ENCODE measurements at places on chromosomes 12 and 14.

- no peak for DNase-seq
Measured at GRCh38 chr14:70704960-70705359, 63.2 kb downstream of the TTC9 start.

DNA sequence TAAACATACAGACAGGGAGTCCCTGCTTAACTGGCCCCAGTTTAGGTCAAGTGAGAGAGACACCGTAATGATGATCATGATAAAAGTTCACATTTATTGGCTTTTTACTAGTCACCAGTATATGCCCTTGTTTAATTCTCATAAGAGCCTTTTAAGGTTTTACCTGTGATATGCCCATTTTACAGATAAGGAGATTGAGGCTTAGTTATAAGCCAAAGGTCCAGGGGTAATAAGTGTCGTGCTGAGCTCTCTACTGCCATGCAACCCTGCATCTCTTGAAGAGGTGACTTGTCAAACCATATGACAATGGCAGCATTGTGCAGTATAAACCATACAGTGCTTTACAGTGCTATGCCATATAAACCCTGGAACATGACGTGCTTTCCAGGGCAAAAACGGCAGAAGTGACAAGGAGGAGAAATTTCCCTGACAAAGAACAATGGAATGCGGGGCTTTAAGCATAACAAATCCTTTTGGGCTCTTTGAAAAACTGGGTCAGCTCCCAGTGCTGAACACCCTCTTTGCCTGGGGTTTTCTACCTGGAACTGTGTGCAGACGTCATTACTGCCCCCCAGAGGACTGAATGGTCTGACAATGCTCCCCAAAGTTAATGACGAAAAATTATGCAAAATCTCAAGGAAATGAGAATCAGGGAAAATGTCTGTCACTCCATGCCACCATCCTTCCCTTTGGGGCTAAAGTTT lies 59.7 kb upstream of the C14orf132 start:
- DNase-seq = no peak

- no peak for DNase-seq
Measured at GRCh38 chr12:9911708-9912107, 20.5 kb downstream of the CLEC2A start.

DNA sequence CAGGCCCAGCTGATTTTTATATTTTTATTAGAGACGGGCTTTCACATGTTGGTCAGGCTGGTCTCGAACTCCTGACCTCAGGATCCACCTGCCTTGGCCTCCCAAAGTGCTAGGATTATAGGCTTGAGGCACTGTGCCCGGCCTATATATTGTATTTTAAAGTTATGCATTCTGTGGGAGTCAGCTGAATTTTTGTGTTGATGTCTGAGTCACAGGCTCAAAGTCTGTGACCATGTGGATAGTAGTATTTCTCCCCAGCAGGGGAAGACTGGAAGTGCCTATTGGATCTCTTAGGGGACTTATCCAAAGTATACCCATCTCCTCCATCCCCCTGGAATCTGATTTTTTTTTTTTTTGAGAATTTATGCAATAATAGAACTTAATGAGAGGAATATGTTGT lies 43.8 kb upstream of the ATF1 start:
- no peak for DNase-seq

DNA sequence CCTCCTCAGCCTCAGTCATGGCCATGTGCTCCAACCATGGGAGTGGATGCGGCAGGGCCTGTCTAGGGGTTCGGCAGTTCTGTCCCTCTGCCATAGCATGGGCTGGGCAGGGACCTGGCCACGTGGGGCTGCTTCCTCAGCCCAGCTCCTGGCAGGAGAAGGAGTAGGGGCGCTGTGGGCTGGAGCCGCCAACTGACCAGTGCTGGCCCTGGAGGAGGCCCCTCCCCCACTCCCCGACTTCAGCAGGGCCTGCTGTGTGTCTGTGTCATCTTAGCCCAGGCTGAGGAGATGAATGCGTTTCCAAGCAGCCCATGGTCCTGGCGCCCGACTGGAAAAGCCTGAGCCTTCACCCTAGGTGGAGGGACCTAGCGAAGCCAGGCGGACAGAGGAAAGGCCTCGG lies 2.7 kb upstream of the PACS2 start:
- no peak for DNase-seq

DNA sequence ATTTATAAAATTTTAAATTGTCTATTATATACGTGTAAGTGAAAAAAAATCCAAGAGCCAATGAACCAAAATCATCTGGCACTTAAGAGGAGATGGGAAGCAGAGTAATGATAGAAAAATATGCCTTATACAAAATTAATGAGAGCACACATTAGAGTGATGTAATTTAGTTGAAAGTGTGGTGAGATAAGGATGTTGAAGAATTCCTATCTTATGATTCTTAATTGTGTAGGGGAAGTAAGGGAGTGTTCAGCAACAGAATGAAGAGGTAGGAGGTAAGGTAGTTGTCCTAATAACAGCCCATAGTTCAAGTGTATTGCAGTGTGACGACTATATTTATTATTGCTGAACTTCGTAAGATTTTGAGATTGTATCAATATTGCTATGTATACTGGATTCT lies 843.4 kb upstream of the FLRT2 start:
- no peak for DNase-seq

DNA sequence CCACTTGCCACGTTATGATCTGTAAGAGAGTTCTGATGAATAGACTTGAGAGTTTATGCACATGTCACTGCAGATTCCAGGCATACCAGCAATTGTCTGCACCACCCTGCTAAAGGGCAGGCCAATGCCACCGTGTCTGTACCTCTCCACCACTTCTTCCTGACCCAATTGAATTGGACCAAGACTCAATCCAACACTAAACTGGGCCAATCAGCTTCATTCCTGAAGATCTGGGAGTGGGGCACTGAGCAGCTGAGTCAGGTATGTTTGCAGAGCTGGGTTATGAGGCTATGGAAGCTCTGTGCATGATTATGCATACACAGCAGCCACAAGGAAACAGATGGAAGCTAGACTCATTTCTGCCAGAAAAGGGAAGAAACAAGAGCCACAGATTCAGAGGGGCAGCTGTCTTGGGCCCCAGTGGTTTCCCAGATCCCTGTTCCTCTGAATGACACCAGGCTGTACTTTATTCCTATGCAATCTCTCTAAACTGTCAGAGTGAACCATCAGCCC lies 28.0 kb downstream of the DAO start:
- DNase-seq = peak; percentile 90

GRCh38 chr14:69092840-69093422 lies 60.0 kb downstream of the DCAF5 start:
- DNase-seq = no peak

GRCh38 chr12:12357719-12358461 lies 1.0 kb downstream of the BORCS5 start:
- DNase-seq = no peak

- DNase-seq = no peak
Measured at GRCh38 chr14:72577521-72577920, 316.4 kb downstream of the DPF3 start.

DNA sequence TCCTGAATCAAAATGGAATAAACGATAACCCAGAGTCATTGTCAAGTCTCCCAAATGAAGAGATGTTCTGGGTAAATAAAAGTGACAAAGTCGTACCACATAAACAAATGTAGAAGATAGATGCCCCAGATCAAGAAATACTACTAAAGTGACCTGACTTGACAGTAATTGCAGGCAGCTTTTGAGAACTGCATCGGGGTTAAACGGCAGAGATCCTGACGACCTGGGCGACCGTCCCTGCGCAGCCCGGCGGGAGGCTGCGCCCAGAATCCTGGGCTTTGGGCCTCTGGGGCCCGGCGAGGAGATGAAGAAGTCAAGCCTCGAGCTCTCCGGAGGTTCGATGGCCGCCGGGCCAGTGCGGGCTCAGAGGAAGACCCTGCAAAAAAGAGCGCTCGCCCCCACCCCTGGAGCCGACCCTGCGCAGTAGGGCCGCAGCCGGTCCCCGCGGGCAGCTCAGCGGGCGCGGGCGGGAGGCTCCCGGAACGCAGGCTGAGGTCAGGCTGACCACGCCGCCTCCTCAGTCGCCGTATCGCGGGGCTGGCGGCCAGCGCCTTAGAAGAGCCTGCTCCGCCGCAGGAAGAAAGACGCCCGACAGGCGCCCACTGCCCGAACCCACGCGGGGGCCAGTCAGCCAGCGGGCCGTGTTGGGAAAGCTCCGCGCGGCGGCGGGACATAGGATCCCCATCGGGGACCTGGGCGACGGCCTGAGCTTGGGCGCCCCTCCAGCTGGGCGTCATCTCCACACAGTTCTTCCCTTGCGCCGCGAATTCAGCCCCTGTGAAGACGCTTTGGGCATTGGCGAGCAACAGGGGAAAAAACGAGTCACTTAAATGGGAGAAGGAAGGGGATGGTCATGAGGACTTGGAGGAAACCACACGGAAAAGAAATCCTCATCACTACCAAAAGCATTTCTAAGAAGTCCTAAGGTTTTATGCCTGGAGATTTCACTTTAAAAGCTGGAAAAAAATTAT lies 16.0 kb downstream of the NKX2-1 start:
- no peak for DNase-seq

- no peak for DNase-seq
Measured at GRCh38 chr14:33733721-33734120, 217.2 kb downstream of the EGLN3 start.

DNA sequence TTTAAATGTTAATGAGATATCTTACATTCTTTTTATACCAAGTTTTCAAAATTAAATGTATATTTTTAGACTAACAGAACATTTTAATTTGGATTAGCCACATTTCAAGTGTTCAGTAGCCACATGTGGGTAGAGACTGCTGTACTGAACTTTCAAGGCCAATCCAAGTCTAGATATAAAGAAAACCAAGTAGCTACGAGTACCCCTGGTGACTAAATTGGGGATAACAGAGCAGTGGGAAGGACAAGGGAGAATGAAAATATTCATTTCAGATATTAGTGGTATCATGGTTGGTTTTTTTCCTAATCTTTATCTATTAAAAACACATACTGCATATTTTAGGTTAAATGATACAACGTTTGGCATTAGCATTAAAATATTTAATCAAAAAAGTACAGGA lies 69.4 kb upstream of the RHOJ start:
- no peak for DNase-seq

DNA sequence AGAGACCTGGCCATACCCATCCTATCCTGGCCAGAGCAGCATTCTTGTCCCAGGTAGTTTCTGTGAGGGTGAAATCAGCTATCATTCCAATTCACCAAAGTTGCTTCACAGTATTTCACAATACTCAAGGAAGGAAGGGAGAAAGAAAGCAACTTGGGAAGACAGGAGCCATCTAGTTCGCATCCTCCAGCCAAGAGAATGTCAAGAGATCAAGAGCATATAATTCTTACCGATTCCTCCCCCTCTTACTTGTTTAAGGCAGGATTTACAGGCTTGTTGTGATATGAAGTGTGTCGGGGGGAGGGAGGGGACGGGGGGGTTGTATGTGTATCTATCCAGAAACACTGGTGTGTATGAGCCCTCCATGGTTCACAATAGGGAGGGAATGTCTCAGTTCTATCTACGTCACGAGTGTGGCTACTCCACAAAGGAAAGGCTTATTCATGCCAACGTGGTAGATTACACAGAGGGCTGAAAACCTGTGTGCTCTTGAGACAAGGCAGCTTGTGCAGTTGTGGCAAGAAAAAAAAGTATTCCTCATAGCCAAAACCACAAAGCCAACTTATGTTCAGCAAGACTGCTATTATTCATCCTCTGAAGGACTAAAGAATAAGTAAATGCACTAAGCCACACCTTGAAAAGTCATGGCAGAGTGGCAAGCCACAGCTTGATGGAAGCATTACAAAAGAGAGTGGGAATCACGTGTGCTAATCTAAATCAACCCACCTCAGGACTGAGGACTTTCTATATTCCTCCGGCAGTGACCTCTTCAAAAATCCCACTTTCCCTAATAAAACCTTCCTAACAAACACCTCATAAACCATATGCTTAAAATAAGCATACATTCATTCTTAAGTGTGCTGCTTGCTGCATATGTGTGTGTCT lies 35.0 kb downstream of the CORO1C start:
- no peak for DNase-seq

GRCh38 chr14:33210311-33210710 lies 271.6 kb downstream of the NPAS3 start:
- peak; percentile 7 for DNase-seq

DNA sequence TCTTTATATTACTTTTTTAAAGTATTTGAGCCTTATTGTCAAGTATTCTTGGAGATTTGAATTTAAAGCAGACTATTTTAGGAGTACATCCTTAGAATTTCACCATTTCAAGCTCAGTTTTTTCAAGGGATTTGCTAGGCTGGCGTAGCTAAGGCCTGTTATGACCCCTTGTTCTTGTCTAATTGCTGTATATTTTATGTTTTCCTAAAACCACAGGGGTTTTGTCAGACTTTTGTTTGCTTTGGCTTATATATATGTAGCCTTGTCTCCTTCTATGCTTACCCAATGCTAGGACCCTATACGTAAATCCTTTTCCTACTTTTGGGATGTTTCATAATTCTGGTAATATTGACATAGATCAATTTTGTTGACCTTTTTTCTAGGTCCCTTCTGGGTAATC lies 147.0 kb upstream of the SYT10 start:
- no peak for DNase-seq

GRCh38 chr12:6386491-6386890 lies 2.5 kb downstream of the LTBR start:
- no peak for DNase-seq

- no peak for DNase-seq
Measured at GRCh38 chr14:86020841-86021240, 490.9 kb downstream of the FLRT2 start.

DNA sequence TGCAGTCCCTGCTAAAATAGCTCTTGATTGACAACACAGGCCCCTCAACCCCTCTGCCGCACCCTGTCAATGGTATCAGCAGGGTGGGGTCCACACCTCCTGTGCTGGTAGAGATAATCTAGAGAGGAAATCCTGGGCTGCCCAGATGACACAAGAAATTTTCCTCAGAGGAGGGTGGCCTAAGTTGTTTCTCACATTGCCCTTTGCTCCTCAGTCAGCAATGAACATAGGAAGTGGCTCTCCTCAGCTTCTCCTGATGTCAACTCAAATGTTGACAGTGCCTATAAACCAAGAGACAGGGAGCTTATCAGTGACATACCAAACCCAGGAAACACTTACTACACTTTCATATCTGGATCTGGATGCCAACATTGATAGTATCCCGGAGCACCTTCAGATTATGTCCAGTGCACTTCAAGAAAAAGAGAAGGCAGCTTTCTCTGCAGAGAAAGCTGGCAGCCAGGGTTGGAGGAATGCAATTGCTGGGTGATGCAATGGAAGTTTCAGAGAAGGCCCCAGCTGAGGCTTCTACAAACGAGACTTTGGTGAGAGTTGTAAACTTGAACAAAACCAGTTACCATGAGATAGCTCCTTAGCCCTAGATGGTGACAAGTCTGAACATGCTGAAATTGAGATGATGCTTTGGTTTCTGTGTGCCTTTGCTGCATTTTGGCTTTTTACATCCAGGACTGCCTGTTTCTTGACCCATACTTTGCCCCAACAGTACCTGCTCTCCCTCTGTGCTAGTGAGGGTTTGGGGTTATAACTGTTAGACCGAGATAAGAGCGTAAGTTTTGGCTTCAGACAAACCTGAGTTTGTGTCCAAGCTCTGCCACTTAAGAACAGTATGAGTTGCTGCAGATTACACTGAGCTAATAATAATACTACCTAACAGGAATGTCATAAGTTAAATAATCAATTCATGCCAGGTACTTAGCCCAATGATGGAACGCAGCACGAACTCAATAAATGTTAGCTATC lies 183.5 kb downstream of the NUAK1 start:
- no peak for DNase-seq

- DNase-seq = no peak
Measured at GRCh38 chr12:89363084-89363483, 10.8 kb upstream of the DUSP6 start.

All from T47D (cell line).